Sciatic nerve (tissue), 2 donors: ENCODE measurements at places on chromosomes 7 and 10. TPM values are rescaled to one million over a fixed set of nuclear protein-coding genes. Genes with fewer than 3 reads are reported as not detected.

The CROT gene
- total RNA-seq: 13.1 TPM

DNA sequence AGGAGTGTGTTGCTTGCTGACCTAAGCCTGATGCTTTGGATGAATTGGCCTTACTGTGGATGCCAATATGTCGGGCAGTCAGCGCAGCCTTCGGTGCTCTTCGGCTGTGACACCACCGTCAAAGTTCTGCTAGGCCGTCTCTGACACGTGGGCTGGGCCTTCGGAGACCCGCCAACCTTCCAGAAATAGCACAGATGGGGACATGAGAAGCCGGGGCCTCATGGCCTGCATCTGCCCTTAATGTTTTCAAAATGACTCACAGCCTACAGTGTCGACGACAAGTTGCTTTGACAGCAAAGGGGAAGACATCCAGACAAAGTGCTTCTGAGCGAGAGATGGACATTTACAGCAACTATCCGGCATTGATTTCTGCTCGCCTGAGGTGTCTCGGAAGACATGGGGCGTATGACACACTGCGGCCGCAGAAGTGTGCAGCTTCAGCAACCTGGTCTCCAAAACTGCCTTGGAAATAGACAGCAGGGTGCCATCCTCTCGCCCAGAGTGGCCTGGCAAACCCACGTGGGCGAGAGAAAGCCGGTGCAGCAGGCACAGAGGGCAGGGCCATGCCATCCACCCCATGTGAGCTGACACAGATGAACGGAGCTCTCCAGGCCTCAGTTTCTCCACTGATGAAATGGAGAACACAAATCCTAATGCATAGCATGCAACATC lies 94.0 kb upstream of the PPP2R2D start:
- DNase-seq: no peak

GRCh38 chr7:137682596-137682995 lies 164.2 kb downstream of the DGKI start:
- DNase-seq: no peak

GRCh38 chr7:157041004-157041403 lies 30.5 kb upstream of the MNX1 start:
- DNase-seq: no peak

DNA sequence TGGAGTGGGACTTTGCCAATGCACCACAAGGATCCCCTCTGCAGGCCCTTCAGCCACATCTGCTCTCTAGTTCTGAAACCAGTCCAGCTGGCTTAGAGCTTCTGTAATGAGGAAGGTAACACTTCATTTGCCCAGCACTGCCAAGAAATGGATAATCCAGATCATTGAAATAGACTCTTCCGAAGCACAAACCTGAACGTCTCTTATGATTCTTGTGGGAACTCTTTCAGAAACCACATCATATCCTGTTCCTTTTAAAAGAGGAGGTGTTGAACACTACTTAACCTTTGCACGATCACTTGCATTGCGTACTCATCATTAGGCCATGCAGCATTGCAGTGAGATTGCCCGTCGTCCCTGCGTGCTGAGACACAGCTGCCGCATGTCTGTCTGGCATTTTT lies 25.8 kb upstream of the PLPP4 start:
- DNase-seq: no peak

DNA sequence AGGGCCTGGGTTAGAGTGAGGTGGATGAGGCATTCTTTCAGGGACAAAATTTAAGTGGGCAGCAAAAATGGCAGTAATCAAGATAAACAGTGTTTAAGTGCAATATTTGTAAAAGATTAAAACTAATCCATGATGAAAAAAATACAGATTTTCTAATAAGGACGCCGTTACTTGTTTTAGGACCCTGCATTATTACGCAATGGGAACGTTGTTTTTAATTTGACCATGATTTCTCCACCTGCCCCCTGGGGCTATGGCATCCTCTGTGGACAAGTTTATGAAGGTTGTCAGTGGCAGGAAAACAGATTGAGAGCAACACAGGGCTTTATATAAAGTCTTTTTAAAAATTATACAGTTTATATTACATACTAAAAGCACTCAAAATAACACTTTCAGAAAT lies 380.6 kb upstream of the PHF14 start:
- no peak for DNase-seq

DNA sequence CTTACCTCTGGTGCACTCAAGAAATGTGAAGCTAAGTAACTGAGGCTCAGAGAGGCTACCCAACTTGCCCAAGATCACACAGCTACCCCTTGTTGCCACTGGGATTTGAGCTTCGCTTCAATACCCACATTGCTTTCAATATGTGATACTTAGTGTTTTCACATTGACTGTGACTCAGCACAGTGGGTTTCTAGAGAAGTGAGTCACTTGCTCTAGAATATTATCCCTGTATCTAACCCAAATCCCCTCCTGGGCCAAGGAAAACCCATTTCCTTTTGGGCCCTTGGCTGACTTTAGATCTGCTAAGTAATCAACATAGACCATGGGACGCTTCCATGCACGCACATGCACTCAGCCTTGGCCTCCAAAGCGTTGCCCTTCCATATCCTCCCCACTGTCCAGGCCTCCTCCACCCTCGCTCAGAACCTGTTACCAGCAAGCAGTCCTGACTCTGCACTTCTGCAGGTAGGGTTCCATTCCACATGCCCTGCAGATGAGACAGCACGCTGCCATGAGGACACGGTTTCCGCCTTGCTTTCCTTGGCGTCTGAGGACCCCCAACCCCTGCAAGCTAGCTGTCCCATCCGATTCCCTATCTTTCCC lies 87.7 kb upstream of the CHST15 start:
- DNase-seq: no peak

GRCh38 chr10:131436458-131436857 lies 124.9 kb upstream of the TCERG1L start:
- DNase-seq: no peak

DNA sequence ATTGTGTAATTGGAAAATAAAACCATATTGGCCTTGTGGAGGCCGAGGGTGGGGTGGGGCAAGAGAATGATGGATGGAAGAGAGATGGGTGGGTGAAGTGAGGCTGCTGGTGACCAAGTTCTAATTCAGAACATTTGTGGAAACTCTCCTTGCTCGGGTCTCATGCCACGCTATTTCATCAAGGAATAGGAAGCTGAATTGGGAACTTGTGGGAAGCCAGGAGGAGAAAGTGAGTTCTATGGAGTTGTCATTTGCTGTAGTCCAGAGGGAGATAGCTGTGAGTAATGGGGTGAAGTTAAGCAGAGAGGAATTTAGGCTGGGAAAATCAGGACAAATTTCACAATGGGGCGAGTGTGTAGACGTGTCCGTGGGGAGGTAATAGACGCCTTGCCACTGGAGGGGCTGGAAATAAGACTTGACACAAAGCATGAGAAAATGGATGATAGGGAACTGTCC lies 339.2 kb downstream of the LRMDA start:
- no peak for DNase-seq

- DNase-seq: no peak
Observed at GRCh38 chr10:6409971-6410643, 170.0 kb downstream of the PRKCQ start.

DNA sequence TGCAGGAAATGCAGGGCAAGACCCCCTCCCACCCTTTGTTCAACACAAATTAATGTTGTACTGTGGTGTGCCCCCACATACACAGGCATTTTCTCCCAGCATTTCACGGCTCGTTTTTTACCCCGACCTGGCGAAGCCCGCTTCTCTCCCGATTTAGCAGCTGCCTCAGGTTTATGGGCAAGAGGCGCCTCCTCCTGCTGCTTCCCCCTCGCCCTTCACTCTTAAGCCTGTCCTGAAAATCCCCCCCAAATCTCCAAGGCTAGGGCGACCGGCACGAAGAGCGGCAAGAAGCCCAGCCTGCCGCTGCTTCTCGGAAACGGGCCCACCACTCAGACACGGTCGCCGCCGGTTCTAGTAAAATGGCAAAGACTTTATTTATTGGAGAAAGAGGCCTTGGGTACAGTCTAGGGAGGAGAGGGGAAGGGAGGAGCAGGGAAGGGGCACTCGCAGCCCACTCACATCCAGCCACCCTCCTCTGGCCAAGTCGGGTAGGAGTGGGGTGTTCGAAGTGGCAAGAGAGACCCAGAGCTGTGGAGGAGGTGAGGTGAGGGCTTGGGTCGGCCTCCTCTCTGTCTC lies 3.3 kb downstream of the LBX1 start:
- no peak for DNase-seq

- no peak for DNase-seq
Observed at GRCh38 chr10:35784751-35785150, 142.7 kb upstream of the FZD8 start.

DNA sequence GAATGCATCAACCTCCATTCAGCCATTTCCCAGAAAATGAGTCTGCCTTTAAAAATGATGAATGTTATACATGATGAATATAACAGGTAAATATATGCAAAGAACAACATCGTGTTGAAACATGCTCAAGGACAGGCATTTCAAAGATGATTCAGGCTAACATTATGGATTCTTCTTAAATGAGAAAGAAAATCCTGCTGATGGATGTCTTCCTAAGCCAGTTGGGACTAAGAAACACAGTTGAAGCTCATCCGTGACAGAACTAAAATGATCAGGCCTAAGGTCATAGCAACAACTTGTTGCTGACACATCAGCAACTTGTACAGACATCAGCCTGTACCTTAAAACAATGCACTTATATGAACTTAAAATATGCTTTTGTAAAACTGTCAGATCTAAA lies 267.9 kb downstream of the MAGI2 start:
- DNase-seq: no peak
